ENCODE measurements at places on chromosomes 11 and 22.

- DNase-seq = no peak
Observed at GRCh38 chr11:60056349-60056969, at the start of gene MS4A3. Gene MS4A3 (plus strand): TSS chr11:60056665. CDS start chr11:60061161, 4,496 bp downstream.

GRCh38 chr11:128227466-128227865, 359.9 kb downstream of the ETS1 start:
- DNase-seq = no peak

DNA sequence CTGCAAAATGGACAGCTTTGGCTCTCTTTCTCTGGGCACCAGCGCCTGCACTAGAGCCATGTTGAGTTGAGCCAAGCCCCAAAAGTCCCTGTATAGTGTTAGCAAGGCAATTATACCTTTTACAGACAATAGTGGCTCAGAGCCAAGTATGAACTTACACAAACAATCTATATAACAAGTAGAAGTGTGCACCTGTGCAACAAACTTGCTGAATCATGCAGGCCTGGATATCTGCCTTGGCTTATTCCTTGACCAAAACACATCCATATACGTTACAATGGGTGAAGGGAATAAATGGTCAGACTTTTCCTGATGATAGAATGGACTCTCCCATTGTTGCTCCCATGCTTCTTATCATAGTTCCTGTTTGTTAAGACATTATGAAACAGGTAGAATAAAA, 3.8 kb upstream of the OR52I2 start:
- no peak for DNase-seq

DNA sequence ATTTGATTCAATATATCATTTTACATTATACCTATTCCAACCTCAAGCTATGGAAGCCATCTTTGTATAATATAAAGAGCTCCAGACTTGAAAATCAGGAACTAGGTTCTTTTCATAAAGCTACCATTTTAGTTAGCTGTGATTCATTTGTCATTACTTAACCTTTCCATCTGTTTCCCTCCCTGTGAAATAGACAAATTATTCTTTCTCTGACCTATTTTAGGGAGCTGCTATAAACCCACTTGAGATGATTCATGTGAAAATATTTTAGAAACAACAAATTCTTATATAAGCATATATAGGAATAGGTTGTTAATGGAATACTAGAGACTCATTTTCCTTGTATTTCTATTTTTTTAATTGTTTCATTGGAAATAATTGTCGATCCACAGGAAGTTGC, 1012.1 kb downstream of the OPCML start:
- DNase-seq = no peak

DNA sequence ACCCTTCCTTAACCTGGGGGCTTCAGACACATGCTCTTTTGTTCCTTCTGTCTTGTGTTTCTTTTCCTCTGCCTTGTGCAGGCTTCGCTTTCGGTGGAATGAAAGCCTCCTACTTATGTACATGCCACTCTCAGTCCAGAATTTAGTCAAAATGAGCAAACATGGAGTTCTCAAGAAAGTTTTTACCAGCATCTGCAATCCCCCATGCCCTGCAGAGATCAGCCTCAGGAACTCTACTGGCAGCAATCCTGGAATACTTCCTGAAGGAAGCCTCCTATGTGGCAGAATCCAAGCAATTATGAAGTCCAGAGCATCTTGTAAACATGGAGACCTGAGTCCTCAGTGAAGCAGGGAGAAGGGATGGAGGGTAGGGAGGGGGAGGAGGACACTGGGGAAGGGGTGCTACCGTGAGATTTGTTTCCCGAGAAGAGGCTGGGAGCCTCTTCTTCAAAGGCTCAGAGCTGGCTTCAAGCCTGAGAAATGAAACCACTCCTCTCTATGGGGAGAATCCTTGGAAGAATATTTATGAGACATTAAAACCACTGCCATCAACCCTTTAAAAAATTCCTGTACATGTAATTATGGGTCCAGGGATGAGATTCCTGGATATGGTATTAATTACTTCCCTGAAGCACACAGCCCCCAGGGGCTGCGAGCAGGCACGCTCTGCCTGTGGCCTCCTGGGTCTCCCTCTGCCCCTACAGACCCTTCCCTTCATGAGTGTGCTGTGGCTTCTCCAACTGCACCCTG, 58.4 kb downstream of the TENM4 start:
- no peak for DNase-seq

GRCh38 chr11:85132851-85133585, 494.1 kb downstream of the DLG2 start:
- no peak for DNase-seq

- no peak for DNase-seq
Observed at GRCh38 chr11:33889821-33890378, 2.0 kb downstream of the LMO2 start.

Data from activated T-helper 1 cell treated with anti-CD3 and anti-CD28 coated beads, Interleukin-2, amount 50 U/mL, for 16 hours (primary cell).